ENCODE measurements at places on chromosomes 11 and 22.

DNA sequence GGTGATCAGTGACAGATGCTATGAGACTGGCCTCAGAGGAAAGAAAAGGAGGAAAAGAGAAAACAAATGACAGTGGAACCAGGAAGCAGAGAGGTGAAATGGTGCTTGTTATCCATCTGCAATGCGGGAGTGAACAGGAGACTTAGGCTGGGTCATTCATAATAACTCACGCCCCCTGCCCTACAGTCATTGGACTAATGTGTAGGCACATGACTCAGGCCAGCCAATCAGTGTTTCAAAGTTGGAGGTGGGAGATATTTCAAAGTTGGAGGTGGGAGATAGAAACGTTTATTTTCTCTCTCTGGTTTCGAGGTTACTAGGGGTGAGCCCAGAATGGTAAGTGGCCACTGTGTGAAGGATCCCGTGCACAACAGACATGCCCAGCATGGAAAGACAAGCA lies 30.3 kb downstream of the SLC22A6 start:
- DNase-seq: no peak

DNA sequence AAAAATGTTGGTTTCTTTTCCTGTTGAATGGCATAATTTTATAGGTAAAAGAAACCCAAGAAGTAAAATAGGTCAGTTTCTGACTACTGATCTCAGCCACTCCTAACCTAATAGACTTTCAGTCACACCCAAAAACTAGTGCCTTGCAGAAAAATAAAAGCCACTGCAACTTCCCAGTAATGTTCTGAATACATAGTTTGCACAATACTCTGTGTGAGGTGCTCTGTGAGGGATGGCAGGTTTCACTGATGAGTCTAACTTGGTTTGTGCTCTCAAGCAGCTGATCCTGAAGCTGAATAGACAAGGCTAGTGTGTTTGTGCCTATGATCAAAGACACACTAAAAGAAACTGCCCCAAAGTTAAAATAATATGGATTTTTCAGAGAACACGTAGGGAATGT lies 758.3 kb downstream of the NELL1 start:
- no peak for DNase-seq

DNA sequence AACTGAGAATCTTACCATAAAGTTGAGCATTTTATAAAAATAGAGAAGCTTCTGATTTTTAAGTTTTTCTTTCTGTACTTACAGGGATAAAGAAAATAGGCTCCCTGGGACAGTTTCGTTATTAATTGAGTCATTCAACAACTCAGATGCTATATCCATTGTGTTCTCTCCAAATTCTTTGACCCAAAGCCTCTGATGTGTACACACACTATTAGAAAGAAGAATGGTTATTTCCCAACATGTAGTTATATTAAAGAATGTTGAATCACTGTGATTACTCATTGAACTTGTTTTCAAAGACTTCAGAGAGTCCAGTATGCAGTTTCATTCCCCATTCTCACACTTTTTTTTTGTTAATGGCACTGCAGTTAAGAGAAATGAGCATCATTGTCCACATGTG lies 734.3 kb upstream of the ARHGAP42 start:
- peak; percentile 45 for DNase-seq

GRCh38 chr11:100918551-100919500 lies 210.8 kb downstream of the PGR start:
- peak; percentile 38 for DNase-seq

DNA sequence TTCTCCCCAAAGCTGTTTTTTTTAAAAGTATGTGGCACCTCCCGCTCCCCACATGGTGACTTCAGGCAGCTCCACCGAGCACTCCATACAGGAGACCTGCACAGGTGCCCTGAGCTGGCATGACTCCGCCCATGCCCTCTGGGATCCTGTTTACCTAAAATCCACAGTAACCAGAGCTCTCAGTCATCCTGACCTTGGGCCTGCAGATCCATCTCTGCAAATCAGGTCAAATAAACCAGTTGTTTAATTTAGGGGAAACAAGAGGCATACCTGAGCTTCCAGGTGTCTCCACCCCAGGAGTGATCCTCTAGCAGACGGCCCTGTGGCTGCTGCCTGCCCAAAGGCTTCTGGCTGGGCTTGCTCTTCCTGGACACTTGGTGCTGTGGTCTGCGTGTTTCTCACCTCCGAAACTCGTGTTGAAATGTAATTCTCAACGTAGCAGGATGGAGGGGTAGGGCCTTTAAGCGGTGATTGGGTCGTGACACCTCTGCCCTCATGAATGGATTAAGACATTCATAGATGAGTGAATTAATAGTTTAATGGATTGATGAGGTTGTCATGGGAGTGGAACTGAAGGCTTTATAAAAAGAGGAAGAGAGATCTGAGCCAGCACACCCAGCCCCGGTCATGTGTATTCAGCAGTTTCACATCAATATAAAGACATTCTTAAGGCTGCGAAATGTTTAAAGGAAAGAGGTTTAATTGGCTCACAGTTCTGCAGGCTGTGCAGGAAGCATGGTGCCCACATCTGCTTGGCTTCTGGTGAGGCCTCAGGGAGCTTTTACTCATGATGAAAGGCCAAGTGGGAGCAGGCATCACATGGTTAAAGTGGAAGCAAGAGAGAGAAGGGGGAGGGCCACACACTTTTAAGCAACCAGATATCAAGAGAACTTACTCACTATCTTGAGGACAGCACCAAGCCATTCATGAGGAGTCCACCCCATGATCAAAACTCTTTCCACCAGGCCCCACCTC lies 34.1 kb downstream of the LINC01488 start:
- no peak for DNase-seq

DNA sequence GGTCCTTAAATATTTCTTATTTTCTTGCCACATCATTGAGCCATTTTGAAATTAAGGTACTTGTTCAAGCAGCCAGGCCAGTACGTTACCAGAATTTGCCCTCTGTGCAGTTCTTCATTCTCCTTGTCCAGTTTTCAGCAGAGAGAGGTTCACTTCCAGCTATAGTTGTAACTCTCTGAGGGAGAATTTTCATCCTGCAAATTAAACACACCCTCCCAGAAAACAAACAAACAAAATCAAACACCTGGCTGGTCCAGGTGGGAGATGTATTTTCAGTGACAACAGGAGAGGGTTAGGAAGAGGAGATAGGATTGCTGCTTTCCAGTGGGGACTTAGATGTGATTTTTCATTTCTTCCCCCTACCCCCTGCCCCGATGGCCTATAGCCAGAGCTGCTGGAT lies 45.0 kb downstream of the LHFPL7 start:
- DNase-seq: no peak

- no peak for DNase-seq
These were observed 17.9 kb upstream of the PDE3B start for GRCh38 chr11:14625586-14626205.

- DNase-seq: no peak
These were observed 329.9 kb upstream of the LRRC4C start for GRCh38 chr11:41789376-41789775.

DNA sequence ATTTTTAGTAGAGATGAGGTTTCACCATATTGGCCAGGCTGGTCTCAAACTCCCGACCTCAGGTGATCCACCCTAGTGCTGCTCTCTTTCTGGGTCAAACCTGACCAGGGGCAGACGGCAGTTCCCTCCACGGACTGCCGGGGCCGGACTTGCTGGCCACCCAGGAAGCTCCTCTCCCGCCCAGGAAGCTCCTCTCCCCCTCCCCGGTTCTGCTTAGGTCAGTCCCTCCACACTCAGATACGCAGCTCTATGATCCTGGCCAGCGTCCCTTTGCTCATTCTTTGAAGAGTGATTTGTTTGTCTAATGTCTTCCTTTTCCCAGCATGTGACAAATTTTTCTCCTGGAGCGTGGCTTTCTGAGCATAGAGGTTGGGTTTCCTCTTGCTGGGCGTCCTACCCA lies 125.3 kb upstream of the B3GAT1 start:
- no peak for DNase-seq

DNA sequence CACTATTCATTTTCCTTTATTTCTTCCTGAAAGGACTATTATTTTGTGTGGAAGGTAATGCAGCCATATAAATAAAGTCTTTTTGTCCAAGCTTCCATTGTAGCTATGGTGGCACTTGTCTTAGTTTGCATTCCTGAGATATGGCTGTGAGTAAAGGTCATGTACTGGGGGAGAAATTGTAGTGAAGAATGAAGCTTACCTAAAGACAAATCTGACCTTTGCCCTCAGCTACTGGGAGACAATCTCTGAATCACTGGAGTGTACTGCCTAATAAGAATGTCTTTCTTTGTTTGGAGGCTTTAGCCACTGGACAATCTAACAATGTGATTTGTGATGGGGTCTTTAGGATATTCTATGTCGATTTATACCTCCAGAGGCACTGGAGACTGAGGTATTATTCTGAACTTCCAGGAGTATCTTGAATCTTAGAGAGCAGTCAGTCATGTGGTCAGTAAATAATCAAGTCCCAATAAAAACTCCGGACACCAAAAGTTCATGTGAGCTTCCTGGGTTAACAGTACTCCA lies 39.7 kb upstream of the OR5AK2 start:
- DNase-seq: no peak

GRCh38 chr11:67313125-67313890 lies 10.0 kb downstream of the SSH3 start:
- no peak for DNase-seq

DNA sequence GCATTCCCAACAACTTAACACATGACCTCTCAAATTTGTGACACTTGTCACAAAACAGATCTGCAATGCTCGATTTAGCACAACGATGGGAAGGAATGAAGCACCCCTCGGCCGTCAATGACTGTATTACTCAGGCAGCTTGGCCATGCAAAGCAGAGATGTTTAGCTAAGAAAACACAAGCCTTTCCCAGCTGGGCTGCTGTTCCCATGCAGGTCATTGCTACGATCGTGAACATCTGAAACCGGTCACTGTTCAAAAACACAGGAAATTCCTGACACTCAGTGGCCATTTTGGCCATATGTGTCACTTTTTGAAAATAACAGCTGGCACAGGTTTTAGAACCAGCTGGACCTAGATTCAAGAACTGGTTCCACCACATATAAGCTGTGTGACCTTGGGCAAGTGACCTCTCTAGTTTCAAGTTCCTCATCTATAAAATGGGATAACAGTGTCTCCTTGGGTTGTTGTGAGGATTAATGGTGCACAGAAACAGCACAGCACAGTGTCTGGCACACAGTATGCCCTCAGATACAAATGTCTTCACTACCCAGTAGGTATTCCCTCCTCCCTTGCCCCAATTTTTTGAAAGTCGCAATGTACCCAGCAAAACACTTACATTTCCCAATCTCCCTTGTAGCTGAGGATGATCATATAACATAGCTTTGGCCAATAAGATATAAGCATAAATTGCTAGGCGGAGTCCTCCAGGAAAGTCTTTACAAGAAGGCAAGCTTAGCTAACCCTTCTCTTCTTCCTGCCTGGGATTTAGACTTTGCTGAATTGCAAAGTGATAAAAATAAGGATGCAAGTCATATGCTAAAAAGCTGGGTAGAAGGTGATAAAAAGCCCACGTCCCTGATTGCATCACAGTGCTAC lies 93.1 kb downstream of the C11orf58 start:
- DNase-seq: peak; percentile 20

DNA sequence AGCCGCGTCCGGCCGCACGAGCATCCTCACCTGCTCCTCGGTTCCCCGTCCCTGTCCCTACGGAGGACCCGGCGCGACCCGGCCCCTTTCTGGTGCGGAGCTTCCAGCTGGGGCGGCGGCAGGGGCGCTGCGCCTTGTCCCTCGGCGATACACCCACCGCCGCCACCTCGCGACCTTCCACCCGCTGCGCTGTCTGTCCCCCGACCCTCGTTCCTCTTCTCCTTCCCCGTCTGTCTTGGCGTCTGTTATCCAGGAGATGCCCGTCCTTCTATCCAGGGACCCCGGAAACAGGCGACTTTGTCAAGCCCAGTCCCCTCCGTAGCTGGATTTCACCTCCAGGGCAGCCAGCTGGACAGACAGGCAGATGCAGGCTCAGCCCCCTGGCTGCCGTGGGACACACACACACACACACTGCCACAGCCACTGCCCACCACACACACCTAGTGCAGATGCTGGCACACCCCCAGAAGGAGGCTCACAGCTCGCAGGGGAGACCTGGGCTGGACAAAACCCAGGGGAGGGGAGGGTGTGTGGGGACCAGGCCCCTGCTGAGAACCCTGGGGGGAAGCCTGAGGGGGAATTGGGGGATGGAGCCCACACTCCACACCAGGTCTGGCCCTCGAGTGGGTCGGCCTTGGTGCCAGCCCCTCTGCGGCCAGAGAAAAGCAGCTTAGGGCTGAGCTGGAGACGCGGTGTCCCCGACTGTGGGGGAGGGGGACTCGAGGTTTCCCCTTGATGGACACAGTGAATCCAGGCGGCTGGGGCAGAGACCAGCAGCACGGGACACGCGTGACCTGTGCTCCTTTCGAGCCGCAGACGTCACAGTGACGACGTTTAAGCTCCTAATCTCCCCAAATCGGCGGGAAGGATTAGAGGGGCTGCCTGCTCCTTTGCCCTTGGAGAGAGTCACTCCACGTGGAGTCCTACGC lies 788 bp downstream of the DRD4 start:
- DNase-seq: no peak

- DNase-seq: no peak
These were observed 498.6 kb upstream of the ISX start for GRCh38 chr22:34567367-34567766.

- peak; percentile 62 for DNase-seq
These were observed 43.4 kb upstream of the MICAL2 start for GRCh38 chr11:12066799-12067508.

GRCh38 chr11:12803086-12803826 lies 129.0 kb downstream of the TEAD1 start:
- peak; percentile 66 for DNase-seq

DNA sequence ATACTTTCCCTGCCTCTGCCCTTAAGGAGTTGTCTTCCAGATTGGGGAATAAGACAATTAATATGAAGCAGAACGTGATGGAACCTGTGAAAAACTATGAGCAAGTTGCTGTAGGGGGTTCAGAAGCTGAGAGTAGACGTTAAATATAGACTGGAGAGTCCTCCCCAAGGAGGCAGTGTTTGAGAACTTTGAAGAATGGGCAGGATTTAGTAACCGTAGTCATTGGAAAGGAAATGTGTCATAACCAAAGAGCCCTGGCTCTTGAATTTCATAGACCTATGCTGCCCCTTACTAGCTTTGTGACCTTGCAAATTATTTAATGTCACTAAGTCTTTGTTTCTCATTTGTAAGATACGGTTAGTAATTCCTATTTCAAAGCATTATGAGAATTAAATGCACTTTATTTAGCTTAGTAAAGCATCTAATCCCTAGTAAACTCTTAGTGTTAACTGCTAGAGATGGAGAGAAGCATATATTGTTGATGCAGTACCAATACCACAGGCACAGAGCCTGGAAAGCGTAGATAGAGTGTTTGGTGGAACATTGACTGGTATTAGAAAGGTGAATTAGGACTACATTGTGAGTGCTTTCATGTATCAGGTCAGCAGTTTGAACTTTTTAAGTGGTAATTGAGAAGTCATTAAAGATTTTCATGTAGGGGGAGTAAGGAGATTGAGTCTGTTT lies 54.1 kb downstream of the MCAM start:
- DNase-seq: peak; percentile 58

DNA sequence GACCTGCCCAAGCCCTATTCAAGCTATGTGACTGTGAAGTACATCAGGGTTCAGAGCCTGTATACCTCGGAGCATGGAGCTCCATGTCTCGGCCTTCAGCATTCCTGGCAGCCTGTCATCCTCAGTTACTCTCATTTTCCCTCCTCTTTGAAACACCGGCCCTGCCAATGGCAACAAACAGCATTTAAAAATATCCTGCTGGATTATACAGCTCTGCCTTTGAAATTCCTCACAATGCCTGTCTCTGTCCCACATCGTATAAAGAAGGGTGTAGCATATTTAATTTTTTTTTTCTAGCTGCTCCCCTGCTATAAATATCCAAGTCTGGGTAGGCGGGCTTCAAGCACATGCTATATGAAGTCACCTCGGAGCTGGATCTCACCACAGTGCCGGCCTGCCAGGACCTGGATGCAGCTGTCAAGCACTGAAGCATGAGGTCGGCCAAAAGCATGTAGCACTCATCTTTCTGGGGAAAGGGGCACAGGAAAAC lies 11.8 kb downstream of the ABTB2 start:
- DNase-seq: peak; percentile 72

All from iris pigment epithelial cell (primary cell).